Left ventricle myocardium superior (tissue), 1 donor: ENCODE measurements at places on chromosomes 1 and 21.

DNA sequence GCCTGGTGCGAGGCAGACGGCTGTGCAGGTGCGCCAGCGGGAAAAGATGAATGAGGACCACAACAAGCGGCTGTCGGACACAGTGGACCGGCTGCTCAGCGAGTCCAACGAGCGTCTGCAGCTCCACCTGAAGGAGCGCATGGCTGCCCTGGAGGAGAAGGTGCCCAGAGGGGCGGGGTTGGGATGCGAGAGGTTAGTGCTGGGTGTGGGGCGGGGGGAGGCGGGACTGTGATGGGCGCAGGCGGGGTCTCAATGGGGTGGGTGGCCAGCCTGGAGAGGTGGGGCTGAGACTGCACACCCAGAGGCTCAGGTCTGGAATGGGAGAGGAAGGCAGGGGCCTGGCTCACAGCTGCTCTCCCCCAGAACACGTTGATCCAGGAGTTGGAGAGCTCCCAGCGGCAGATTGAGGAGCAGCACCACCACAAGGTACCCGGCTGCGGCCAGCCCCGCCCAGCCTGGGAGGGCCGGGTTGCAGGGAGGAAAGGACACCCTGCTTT, 22.3 kb downstream of the PPFIA4 start:
- DNase-seq: no peak

DNA sequence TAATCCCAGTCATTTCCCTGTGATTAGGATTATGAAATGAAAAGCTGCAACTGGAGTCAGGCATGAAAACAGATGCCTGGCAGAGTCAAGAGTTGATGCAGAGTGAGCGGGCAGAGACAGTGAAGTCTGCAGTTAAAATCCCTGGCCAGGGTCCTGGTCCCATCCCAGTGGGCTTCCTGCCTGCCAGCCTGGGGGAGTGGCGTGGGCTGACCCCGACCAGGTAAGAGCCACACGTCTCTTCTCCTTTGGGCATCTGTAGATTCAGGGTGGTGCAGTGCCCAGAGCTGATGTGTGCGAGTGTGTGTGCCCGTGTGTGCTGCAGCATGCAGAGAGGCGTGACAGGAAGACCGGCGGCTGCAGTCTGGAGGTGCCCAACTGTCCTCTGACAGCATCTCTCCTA, 6.2 kb upstream of the KIAA1614 start:
- DNase-seq: no peak

DNA sequence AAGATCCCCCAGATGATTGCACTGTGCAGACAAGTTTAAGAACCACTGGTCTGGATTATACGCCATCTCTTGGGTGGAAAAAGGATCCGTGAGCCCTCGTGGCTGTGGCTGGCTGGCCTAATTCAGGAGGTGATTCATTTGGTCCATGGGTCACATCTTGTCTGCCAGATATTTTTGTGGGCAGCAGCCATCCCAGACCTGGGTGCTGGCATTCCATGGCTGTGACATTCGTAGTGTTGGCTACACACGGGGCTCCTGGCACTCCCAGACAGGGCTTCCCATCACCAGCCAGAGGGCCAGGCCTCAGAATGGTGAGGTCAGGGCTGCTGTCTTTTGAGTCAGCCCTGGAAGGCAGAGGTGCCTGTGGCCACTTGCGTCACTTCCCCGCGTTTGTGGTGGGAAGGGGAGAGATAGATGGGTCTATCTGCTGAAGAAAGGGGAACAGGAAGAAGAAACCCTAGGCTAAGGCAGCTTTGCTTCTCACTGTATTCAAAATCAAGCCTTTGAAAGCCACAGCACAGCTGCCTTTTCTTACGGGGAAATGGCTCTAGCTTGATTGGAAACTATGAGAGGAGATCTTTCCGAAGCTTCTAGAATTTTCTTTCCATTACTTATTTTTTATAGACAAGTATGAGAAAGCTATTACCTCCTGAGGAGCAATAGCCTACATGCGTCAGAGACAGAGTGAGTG, 32.4 kb downstream of the EIF2D start:
- DNase-seq: peak; percentile 77

DNA sequence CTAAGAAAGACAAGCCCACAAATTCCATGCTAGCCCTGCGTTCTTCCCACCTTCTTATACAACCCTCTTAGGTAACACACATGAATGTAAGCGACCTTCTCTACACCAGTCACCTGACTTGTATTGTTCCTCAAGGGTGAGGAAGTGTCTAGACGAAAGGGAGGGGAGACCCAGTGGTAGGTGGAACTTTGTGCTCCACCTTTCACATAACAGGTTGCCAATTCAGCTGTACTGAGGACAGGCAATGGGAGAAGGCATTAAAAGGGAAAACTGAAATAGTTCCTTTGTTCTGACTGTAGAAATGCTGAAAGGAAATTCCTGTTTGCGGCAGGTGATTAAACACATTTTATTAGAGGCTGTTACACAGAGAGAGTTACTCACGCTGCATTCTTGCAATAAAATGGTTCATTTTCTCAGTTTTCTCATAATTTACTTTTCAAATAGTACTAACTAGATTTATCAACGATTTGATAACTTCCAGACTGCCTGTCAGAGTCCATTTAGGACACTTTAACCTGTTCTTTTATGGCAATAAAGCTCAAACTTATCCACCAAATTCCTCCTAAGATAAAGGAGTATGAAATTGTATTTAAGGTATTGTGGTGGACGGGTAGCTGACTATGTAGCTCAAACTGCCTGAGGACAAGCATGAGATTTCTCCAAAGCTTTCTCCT, 17.8 kb upstream of the CHRM3 start:
- no peak for DNase-seq

DNA sequence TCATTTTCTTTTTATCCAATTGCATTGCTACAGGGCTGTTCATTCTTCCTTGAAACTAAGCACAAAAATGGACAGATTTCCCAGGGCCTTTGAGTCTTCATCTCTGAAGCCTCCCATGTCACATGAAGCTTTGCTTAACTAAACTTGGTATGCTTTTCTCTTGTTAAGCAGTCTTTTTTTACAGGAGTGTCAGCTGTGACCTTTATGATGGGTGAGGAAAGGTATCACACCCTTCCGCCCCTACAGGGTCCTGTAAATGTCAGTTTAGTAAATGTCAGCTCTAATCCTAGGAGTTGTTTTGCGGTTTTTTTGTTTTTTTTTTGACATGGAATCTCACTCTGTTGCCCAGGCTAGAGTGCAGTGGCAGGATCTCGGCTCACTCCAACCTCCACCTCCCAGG, 2.6 kb upstream of the AGTRAP start:
- DNase-seq: no peak

DNA sequence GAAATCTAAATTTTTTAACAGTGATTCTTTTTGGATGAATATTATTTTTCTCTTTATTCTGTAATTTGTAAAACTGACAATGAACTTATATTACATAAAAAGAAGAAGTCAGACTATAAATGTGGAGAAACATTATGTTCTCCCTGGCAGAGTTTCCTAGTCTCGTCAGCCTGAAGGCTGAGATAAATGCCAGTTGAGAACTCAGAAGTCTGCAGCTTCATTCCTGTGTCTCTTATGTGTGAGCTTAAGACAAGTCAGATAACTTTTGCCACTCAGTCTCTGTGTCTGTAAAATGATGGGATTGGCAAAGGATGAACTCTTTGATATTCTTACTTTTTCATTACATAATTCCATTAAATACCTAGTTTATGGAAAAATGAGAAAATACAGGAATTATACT, 568.8 kb upstream of the ZRANB2 start:
- no peak for DNase-seq

GRCh38 chr1:153832293-153832692, 57.1 kb downstream of the SLC27A3 start:
- no peak for DNase-seq

DNA sequence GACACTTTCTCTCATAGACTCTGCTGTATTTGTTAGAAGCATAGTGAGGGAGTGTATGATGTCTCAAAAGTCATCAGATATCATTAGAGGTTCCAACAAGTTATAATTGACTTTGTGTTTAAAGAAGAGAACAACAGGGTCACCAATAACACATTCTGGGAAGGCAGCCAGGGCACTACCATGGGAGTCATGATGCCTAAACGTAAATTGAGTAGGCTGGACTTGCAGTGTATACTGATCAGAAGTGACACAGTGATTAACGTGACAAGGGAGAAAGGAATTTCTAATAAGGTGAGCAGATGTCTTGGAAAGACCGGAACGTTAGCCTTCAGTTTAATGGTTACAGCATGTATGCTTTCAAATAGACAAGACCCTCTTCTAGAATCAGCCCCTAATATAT, 973.2 kb downstream of the NCAM2 start:
- DNase-seq: no peak

GRCh38 chr1:6178751-6179563, 1.2 kb downstream of the CHD5 start:
- DNase-seq: no peak

GRCh38 chr1:76620371-76620770, 246.9 kb upstream of the ST6GALNAC5 start:
- no peak for DNase-seq

DNA sequence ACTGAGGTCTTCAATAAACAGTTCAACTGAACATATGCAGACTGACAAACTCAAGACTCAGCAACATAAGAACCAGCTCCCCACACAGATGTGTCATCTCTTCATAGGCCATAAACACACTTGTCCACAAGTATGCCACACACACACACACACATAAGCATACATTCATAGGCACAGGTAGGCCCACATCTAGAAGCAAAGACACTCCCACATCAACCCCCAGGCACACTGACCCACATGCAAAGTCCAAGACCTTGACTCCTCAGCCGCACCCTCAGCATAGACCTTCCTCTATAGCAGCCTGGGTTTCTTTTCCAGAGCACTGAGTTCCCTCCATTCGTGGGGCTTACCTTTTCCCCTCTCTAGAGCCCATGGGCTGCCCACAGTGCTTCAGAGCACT, 1.4 kb downstream of the LAD1 start:
- no peak for DNase-seq
